ENCODE measurements at places on chromosomes 12 and 14. TPM values are rescaled to one million over a fixed set of nuclear protein-coding genes. Genes with fewer than 3 reads are reported as not detected.
A peak's percentile ranks its signal among the peaks of the same experiment; 100 is the strongest.

DNA sequence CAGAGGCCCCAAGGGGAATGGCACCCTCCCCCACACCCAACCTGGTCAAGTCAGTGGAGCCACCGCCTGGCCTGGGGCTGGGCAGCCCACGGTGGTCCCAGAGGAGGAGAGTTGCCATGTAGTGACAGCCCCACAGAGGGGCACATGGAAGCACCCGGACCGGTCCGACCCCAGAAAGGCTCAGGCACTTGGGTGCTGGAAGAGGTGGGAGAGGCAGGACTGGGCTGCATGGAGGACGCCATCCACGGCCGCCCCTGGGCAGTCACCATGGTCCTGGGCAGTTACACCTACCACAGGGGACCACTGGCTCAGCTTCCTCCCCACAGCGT is 37.9 kb upstream of the TMEM179 start:
- DNase-seq: no peak

ACOT6 gene
- not detected for total RNA-seq

FAM222A gene
- 0.73 TPM for total RNA-seq

- DNase-seq: no peak
Observed at GRCh38 chr12:24982250-24982649, 33.3 kb upstream of the BCAT1 start.

IL31 gene
- not detected for total RNA-seq

NRXN3 gene
- total RNA-seq: not detected

- DNase-seq: no peak
Observed at GRCh38 chr12:96190413-96191108, 3.6 kb upstream of the ELK3 start.

IL22 gene
- total RNA-seq: not detected

DNA sequence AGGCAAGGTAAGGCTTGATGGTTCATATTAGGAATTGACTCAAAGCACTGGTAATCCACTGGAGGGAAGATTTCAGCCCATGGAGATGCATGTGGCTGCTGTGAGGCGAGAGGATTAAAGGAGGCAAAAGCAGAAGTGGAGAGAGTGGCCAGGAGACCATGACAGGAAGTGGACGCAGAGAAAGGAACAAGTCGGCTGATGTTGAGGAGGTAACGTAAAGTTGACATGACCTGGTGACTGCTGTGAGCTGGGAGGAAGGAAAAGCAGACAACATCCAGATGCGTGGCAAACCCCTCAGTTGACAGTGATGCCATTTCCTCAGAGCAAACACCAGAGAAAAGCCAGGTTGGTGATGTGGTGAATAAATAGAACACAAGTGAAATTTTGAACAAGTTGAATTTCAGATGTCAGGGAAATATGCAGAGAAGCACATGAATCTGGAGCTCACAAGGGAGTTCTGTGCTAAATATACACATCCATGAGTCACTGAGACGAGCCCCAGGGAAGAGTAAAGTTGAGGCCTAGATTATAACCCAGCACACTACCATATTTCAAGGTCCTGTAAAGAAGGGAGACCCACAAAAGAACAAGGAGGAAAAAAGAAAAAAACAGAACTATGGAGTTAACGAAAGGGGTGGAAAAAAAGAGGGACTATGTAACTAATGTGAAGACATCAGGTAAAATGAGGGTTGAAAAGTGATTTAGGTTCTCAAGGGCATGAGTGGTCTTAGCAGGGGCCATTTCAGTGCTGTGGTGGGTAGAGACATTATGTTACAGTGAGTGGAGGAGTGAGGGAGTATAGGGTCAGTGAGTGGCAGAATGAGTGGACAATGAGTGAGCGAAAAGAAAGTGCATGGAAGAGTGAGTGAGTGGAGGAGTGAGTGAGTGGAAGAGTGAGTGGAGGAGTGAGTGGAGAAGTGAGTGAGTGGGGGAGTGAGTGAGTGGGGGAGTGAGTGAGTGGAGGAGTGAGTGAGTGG is 61.6 kb upstream of the GZMB start:
- DNase-seq: no peak

DNA sequence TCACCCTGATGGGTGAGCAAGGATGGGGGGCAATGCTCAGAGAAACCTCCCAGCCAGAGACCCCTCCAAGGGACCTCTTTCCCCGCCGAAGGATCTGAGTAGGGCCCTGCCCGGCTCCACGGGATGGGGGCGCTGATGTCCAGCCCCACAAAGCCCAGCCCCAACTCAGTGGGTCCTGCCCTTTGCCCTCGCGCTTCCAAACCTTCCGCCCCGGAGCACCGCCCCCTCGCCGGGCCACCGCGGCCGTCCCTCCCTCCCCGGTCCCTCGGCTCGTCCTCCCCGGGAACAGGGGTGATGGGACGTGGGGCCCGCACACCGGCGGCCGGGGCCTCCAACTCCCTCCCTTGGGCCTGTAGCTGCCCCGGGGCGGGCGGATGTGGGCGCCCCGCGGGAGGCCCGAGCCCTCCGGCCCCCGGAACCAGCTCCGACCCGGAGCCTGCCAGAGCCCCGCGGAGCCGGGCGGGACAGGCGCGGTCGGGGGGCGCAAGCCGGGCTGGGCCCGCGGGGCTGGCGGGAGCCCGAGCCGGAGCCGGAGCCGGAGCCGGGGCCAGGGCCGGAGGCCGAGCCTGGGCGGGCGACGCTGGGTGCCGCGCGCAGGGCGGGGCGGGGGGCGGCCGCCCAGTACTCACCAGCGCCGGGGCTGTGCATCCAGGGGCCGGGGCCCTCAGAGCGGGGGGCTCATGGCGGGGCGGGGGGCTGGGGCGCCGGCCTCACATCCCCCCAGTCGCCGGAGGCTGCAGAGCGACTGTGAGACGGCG is 386 bp downstream of the HDAC7 start:
- DNase-seq: peak; percentile 59

- DNase-seq: no peak
Observed at GRCh38 chr14:55384536-55384935, 27.1 kb downstream of the ATG14 start.

- peak; percentile 60 for DNase-seq
Observed at GRCh38 chr14:95495538-95496025, 20.9 kb downstream of the SYNE3 start.

- no peak for DNase-seq
Observed at GRCh38 chr14:92932448-92933395, 9.8 kb downstream of the CHGA start.

DNA sequence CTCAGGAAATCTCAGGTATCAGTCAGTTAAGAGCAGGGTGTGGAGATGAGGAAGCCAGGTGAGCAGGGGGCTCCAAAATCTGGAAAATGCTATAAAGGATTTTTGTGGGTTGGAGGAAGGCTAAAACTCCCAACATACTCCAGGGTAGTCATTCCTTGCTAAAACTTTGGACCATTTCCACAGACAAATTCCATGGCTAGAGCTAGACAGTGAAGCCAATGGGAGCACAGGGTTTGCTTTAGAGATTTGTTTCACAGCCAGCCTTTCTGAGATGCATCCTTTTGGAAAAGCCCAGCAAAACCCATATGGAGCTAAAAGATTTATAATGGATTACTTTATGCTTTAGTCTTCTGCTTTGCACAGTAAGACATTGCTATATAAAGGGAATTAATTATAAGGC is 146.5 kb downstream of the SAMD4A start:
- DNase-seq: no peak
